SK-MEL-5 (cell line): ENCODE measurements at places on chromosomes 6 and 20. TPM values are rescaled to one million over a fixed set of nuclear protein-coding genes. Genes with fewer than 3 reads are reported as not detected.

The ANKRD66 gene
- total RNA-seq, result not detected in 2 replicates

The MROH8 gene
- total RNA-seq, result 2.9 and 8.2 TPM in 2 replicates

The TSHZ2 gene
- not detected in 2 replicates for total RNA-seq

The CHRNA4 gene
- not detected in 2 replicates for total RNA-seq

The IL17A gene
- total RNA-seq, result not detected in 2 replicates

The PPP1R3G gene
- total RNA-seq, result 0.03 and 0.16 TPM in 2 replicates
